ENCODE measurements at places on chromosomes 6 and 20. TPM values are rescaled to one million over a fixed set of nuclear protein-coding genes. Genes with fewer than 3 reads are reported as not detected.

The RAET1G gene
- total RNA-seq, result 0.18 TPM

The HLA-DMB gene
- total RNA-seq, result 0.63 TPM

The PTGIS gene
- 1.3 TPM for total RNA-seq

DNA sequence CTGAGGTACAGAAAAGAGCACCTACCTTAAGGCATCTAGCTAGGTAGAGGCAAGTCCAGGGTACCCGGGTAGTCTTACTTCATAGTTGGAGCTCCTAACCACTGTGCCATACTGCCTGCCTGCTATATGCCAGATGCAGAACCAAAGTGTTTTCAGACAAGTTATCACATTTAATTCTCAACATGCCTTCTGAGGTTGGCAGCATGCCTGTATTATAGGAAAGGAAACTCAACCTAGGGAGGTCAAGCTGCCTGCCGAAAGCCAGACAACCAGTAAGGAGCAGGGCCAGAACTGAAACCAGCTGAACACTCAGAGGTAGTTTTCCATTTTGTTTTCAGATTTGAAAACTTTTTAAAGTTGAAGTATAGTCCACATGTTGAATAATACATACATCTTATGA is 5.4 kb downstream of the CTNNBL1 start:
- no peak for ATAC-seq

DNA sequence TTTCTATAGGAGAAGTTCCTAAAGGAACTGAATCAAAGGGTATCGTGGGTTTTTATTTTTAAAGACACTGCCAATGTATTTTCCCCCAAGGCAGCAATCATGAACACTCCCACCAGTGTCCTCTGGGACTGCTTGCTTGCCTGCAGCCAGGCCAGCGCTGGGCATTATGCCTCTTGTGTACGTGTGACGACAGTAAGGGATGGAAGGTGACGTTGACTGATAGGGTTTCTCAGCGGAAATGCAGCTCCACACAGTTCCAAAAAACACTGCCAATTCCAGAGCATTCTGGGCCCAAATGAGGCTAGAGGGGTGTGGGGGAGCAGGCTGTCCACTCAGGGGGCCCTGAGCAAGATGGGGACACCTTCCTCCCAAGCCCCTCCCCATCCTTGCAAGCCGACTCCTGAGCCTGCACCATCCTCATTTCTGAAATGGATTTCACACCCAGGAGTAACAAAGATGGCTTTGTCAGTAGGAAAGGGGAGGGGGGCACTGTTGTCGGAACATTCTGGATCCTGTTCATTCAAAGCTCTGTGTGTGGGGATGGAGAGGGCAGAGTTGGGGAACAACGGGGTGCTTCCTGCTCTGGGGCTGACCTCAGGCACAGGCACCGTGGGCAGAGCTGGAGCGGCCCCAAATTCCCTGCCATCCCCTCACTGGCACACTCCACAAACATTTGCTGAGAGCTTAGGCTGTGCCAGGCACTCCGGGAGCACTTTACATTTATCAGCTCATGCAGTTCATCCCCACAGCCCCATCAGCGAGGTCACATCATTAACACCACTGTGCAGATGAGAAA is 20.0 kb downstream of the PREX1 start:
- peak; percentile 92 for ATAC-seq

GRCh38 chr6:7138921-7139358 is 31.2 kb downstream of the RREB1 start:
- no peak for ATAC-seq

DNA sequence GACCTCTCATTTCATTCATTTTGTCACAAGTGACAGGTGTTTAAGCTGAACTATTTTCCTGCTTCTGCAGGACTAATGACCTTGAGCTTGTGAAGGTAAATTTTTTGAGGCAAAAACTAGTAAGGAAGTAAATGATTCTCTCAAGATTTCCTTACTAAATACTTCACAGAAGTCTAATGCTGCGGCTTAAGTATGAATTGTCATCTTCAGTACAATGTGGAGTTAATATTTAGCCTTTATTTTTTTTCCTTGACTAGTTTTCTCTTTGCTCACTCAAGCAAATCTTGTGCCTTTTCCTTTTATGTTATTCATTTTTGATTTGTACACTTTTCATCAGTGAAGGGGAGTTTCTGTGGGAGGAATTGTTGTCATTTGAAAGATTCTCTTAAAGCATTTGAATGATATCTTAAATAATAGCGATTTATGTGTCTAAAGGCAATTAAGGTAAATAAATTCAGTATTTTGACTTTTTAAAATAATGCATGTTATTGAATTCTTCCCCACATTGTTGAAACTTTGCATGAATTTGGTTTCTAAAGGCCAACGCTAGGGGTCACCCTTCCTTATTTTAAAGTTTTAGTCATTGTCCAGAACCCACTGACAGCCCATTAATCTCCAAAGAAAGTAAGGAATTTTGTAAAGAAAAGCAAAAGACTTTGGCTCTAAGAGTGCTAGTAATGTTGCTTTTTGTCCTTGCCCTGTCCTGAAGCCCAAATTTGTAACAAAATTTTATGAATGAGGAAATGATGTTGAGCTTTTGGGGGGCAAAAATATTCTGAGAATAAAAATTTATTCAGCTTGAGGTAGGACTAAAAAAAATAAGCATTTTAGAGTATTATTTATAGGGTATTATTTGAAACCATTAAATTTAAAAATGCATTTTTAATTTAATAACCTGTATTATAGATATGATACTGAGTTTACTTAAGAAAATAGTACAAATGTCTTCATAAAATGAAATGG is 157.4 kb upstream of the LAMA2 start:
- no peak for ATAC-seq

GRCh38 chr6:133358574-133359150 is 117.5 kb downstream of the EYA4 start:
- no peak for ATAC-seq

GRCh38 chr6:56374841-56375369 is 127.5 kb upstream of the COL21A1 start:
- no peak for ATAC-seq

DNA sequence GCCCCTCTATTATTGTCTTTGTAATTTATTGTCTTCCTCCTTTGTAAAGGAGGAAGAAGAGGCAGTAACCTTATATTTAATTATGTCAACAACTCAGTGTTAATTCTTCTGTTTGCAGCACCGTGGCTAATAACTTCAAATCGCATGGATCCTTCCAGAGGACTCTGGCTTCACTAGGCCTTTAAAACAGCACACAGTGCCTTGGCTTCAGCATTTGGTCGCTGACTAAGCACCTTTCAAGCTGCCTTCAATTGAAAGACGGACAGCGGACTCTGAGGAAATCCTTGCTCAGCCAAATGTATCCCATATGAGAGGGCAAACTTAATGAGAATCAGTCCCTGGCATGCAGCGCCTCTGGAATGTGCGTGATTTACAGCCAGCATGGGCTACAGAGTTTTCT is 64.2 kb downstream of the SGK1 start:
- ATAC-seq, result peak; percentile 81

- no peak for ATAC-seq
These were observed 80.2 kb downstream of the EYA2 start for GRCh38 chr20:46974669-46975434.

- no peak for ATAC-seq
These were observed 16.4 kb upstream of the PSMF1 start for GRCh38 chr20:1102016-1102415.

All from motor neuron (in vitro differentiated cells).